Bronchus fibroblast of lung (primary cell): ENCODE measurements at places on chromosomes 7 and 10. TPM values are rescaled to one million over a fixed set of nuclear protein-coding genes. Genes with fewer than 3 reads are reported as not detected.

Gene MRPS33
- total RNA-seq: 23.2 and 27.2 TPM in 2 replicates

Gene COBL
- total RNA-seq: 0.15 TPM in 1 of 2 replicates, not detected in the other

Gene FBXO24
- total RNA-seq: 0.50 and 1.0 TPM in 2 replicates

Gene ANLN
- total RNA-seq: 166 and 181 TPM in 2 replicates
